ENCODE measurements at places on chromosomes 3 and 15. TPM values are rescaled to one million over a fixed set of nuclear protein-coding genes. Genes with fewer than 3 reads are reported as not detected.

DNA sequence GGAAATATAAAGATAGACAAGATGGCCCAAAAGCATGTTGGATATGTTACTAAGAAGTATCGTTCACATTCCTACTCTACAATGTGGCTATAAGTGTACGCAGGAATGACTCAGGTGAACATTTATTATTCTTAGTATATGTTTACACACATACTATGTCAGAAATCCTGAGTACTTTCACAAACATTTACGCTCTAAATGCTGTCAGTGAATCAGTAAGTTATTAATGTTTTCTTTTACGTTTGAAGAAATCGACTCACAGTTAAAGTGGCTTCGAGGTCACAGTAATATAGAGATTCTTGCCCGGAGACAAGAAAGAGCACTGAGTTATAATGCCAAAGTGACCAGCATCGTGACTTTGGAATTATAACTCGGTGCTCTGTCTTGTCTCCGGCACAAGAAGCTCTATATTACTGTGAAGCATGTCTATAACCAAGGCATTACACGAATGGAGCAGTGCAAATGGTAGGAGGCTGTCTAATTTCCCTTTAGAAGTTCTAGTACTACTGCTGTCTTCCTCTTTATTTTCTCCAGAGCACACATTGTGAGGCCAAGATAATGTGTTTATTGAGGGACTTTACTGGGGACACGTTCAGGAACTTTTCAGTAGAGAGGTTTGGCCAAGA lies 61.8 kb upstream of the P3H2 start:
- no peak for DNase-seq

- no peak for DNase-seq
These were observed 927 bp downstream of the SMAD6 start for GRCh38 chr15:66702787-66703539.

DNA sequence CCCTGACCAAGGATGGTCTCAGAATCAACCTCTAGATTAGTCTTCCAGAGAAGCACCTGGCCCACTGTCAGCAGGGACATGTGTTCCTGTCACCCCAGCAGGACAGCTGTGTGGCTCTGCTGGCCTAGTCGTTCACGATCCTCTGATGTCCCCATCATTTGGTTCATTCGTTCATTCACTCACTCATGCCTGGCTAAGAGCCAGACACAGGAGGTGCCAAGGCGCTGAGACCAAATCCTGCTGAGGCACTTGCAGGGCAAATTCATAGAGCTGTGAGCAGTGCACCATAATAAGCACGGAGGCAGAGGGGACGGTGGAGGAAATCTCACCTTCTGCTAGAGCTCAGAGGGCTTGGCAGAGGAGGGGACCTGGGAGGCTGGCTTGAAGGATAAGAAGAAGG lies 49.9 kb upstream of the FGD5 start:
- DNase-seq: no peak

The ZBTB11 gene
- polyA plus RNA-seq: 22.7 TPM

The SMCO1 gene
- not detected for polyA plus RNA-seq

The CFAP91 gene
- 24.1 TPM for polyA plus RNA-seq

The ITPR1 gene
- polyA plus RNA-seq: 48.1 TPM
